ENCODE measurements at places on chromosomes 2 and 18.

DNA sequence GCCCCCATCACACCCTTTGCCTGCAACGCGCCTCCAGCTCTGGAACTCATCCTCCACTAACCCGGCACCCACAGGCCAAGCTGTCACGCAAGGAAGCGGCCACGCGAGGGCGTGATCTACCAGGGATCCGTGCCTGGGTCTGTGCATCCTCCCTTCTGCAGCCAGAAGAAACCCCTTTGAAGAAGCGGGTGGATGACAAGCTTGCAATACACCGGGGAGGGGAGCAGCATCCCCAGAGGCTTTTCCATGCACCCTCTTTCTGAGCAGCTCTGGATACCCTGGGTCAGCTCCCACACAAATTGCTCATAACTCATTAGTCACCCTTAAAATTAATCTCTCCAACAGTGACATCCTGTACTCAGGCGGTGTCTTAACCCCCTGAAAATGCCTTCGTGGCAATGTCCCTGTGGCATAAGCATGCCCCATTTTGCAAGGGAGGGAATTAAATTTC is 47.6 kb downstream of the PDCL3 start:
- peak; percentile 83 for DNase-seq

DNA sequence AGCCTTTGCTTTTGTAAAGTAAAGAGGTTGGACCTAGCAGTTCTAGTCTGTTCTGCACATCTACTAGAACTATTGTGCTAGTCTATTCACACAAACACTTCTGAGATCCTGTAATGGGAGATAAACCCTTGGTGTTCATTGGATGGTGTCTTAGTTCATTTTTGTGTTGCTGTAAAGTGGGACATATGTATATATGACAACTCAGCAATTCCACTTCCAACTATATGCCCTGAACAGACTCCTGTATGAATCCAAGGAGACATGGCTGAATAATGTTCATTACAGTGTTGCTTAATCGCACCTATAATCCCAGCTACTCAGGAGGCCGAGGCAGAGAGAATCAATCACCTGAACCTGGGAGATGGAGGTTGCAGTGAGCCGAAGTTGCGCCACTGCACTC is 23.3 kb downstream of the HK2 start:
- DNase-seq: no peak

- DNase-seq: no peak
Observed at GRCh38 chr2:231640641-231641111, 48.0 kb downstream of the TEX44 start.

GRCh38 chr2:45497355-45497754 is 113.7 kb downstream of the SRBD1 start:
- DNase-seq: no peak

GRCh38 chr18:43471873-43472272 is 194.6 kb upstream of the SYT4 start:
- DNase-seq: no peak

DNA sequence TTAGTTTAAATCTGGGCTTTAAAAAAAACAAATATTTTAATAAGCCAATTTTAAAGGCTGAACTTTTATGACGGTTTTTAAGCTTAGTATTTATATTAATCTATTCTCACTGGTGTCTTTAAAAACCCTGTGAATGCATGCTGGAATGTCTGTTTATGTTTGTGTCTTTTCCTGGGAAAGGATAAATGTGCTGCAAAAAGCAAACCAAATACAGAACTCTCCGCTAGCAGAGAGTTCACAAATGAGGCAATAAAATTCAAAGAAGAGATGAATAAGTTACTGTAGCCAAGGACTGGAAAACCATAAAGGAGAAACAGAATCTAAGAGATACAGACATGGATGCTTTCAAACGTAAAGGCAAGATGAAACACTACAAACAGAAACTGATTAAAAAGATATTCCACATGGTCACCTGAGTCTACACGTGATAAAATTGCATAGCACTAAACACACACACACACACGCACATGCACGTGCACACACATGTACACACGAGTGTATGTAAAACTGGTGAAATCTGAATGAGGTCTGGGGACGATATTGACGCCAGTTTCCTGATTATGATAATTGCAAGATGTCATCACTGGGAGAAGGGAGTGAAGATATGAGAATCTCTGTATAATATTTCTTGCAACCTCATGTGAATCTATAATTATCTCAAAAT is 4.5 kb downstream of the TWIST2 start:
- no peak for DNase-seq

DNA sequence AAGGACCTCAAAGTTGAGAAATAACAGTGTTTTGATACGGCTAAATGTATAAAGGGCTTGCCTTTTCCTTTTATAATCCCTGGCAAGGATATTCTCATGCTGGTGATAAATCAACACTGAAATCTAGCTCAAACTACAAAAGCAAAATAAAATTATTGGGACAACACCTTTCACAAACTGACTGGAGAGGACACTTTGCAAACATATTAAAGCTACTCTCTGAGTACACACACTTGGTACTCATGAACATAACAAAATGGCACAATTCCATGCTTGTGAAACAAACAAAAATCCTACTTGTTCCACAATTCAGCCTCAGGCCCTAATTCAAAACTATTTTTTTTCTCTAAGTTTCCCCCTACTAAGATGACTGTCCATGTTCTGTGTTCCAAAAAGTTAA is 305.8 kb downstream of the ETAA1 start:
- no peak for DNase-seq

GRCh38 chr18:63567825-63568224 is 19.3 kb upstream of the SERPINB13 start:
- no peak for DNase-seq

DNA sequence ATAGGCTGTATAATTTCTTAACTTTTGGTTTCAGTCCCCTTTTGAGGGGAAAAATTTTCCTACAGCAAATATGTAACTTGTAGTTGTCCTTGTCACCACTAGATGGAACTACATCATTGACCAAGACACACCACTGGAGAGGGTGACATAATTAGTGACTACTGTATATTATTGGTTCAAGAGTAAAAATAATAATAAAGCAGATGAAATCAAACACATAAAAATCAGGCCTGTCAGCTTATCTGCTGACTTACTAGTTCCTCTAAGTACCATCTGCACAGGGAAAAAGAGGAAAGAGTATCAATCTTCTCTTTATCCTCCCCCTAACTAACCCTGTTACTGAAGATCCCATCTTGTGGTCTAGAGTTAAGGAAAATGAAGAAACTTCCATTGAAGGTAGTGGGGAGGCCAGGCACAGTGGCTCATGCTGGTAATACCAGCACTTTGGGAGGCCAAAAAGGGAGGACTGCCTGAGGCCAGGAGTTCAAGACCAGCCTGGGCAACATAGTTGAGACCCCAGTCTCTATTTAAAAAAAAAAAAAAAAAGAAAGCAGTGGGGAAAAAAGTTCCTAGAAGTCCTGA is 29.6 kb upstream of the ENOSF1 start:
- DNase-seq: no peak

DNA sequence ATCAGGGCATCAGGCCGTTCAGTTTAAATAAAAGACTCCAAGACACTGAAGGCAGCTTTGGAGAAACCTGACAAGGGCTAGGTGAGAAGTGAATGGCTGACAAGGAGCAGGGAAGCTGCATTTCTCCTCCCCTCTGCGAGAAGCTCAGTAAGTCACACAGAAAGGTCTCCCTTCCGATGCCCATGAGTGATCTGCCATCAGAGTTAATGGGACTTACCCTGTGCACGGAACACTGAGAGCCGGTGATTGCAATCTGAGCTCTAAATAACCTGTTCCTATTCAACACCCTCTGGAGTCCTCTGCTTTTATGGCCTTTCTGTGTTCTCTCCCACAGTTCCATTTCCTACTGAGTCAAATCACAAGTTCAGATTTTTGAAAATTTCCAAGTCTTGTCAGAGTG is 322.2 kb upstream of the MYT1L start:
- no peak for DNase-seq

GRCh38 chr2:43129676-43130547 is 96.5 kb downstream of the ZFP36L2 start:
- DNase-seq: peak; percentile 40

DNA sequence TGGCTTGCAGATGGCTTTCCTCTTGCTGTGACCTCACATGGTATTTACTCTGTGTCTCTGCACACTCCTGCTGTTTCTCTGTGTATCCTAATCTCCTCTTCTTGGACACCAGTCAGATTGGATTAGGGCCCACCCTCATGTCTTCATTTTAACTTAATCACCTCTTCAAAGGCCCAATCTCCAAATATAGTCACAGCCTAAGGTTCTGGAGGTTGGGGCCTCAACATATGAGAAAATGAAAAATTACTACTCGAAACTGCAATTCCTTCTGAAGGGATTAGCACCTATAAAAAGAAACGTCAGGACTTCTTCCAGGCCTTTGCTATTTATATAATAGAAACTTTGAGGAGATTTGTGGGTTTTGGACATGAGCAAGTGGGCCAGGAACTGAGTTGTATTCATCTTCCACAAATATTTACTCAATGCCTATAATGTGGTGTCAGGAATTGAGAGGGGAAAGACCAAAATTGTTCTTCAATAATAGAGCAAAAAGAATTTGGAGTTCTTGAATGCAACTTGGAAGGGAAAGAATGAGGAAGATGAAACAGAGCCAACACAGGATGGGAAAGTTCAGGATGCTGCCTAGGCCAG is 270.0 kb upstream of the FN1 start:
- DNase-seq: no peak

DNA sequence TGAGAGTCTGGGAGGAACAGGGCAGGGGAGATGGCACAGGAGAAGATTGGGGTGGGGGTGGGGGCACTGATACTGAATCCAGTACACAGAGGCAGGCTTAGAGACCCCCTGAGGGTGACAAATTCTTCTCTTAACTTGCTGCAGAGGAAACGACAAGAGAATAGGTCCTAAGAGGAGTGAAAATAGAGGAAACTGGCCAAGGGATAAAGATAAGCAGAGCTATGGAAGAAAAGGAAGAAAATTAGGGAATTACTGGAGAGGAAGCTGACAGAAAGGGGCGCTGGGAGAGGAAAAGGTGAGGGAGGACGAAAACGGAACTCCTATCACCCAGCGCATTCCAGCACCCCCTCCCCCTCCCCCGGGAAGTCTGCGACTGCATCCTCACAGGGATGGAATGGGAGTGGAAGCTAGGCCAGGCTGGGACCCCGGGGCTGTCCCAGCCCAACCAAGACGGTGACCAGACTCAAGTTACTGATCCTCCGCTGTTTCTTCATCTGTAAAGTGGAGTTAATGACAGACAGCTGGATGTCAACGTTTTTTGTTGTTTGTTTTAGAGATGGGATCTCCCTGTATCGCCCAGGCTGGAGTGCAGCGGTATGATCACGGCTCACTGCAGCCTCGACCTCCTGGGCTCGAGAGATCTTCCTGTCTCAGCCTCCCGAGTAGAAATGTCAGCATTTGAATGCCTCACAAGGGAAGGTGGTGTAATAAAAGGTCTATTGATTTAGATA is 2.6 kb upstream of the EMX1 start:
- no peak for DNase-seq

DNA sequence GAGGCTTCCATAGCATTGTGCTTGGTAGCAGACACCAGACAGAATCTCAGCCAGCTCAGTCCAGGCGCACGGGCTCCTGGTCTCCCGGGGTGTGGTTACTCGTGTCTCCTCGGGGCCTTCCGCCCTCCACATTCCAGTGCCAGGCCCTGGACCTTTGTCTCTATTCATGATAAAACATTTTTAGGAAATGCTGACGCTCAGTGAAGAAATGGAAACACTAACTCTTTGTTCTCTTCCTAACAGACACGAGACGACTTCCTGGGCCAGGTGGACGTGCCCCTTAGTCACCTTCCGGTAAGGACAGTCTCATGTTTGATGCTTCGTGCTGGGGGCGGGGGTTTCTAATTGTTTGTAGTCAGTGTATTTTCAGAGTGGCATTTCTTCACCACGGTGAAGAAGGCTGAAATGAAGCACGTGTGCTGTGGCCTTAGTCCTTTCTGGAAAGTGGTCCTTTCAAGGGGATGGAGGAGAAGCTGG is 271.8 kb downstream of the NEDD4L start:
- DNase-seq: no peak

- no peak for DNase-seq
Observed at GRCh38 chr2:222733470-222733845, 62.0 kb downstream of the MOGAT1 start.

DNA sequence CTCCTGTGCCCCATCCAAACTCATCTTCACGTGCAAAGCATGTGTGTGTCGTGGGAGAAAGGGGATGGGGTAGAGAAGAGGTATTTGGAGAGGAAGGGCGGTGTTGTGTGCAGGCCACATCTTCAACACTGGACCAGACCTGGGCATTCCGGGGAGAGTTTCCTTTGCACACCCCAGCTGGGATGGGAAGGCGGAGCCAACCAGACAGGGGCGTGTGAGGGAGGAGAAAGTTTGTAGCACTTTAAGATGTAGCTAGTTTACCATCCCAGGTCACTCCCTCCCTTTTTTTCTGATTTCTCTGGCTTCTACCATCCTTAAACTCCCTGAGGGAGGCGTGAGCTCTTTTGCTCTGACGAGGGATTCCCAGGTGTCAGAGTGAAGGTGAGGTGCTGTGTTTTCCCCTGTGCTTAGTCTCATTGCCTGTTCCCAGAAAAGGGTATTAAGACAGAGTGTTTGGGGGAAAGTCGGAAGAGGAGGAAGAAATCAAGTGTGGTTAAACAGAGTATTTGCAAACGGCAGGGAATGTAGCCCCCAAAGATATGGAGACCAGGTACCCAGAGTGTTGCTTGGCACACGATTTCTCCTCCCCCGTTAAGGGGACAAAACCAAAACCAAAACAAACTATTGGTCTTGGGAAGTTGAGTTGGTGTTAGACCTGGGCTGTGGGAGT is 1.6 kb downstream of the SETBP1 start:
- DNase-seq: no peak

DNA sequence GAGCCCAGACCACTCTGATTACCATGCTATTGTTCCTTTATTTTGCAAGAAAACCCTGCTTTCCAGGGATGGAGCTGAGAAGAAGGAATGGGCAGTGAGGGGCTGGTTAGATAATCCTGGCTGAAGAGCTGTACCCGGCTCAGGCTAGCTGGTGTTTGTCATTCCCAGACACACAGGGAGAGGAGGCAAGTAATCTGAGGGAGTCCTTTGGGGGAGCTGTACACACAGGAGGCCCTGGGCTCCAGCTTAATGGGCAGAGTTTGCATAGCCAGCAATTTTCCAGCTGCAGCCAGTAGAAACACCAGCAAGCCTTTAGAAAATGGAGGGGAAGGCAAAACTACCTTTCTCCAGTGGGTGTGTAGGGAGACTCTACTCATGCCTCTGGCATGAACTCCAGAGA is 259.3 kb downstream of the SOX11 start:
- no peak for DNase-seq

- DNase-seq: no peak
Observed at GRCh38 chr2:34099377-34099776, 500.3 kb upstream of the FAM98A start.

Measured in activated T-cell treated with anti-CD3 and anti-CD28 coated beads, Interleukin-2, amount 50 U/mL, for 24 hours (primary cell).